Cardiac septum (tissue), 1 donor: ENCODE measurements at places on chromosomes 2 and 18. TPM values are rescaled to one million over a fixed set of nuclear protein-coding genes. Genes with fewer than 3 reads are reported as not detected.

DNA sequence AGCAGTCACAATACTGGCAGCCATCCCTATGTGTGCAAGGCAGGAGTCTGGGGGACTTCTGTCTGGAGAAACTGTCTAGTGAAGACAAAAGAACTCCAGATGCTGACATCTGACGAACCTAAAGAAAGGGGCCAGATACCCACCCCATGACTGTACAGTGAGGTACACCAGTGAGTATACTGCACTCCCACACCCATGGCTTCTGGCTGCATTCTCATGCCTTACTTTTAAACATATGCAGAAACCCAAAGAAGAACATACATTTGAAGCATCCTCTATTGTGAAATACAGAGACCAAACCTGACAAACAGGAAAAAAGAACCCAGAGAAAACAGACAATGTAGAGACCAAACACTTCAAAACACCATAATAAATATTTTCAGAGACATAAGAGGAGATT is 102.2 kb downstream of the ACTR3 start:
- no peak for DNase-seq

DNA sequence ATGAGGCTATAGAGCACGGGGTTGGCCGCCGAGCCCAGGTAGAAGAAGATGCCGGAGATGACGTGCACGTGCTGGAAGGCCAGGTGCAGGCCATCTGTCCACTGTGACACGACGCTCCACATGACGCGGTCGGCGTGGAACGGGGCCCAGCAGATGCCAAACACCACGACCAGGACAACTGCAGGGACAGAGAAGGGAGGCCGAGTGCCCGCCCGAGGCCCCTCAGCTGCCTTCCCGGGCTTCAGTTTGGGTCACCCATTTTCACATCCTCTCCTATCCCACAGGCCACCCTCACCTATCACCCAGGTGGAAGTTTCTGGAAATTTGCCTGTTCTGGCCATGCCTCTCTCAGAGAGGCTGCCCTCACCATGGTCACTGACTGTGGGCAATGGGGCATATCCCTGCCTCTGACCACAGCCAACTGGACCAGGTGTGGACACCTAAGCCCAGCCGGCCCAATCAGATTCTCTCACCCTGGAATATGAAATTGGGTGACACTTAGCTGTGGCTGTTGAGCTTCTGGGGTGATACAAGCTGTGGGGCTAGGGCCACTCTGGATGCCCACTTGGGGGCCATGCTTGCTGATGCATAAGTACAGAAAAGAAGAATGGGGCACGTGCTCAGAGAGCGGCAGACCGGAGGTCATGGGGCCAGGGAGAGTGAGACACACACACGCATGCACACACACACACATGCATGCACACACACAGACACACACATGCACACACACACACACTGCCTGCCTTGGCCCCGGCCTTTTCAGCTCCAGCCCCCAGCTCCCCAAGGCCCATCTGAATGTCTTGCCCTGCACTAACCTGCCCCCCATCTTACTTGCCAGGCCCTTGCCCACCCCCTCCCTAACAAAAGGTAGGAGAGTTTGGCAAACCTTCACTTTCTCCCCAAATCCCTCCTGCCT is 4.7 kb downstream of the NMUR1 start:
- peak; percentile 65 for DNase-seq

- peak; percentile 85 for DNase-seq
Measured at GRCh38 chr2:218003981-218004419, 1.2 kb upstream of the TNS1 start.

The MERTK gene
- total RNA-seq, result 5.8 TPM

GRCh38 chr2:44247924-44248323 is 27.4 kb upstream of the SLC3A1 start:
- no peak for DNase-seq

DNA sequence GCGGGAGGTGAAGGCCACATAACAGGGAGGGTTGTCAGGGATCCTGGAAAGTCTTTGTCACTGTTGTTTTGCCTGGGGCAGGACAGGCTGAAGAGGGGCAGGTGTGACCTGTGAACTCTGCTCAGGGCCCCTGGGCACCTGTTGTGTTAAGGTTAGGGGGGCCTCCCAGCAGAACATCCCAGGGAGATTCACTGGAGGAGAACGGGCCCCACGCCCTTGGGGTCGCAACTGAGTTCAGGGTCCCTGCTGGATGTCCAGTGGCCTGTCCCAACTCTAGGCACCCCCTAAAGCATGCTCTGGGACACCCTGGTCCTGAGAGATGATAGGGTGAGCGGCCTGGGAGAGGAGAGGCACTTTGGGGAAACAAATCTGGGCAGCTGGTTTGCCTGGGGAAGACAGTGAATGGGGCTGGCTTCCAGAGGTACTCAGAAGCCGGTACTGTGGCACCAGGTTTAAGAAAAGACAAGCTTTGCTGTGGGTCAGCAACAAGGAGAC is 22.9 kb downstream of the GPR35 start:
- DNase-seq, result no peak

DNA sequence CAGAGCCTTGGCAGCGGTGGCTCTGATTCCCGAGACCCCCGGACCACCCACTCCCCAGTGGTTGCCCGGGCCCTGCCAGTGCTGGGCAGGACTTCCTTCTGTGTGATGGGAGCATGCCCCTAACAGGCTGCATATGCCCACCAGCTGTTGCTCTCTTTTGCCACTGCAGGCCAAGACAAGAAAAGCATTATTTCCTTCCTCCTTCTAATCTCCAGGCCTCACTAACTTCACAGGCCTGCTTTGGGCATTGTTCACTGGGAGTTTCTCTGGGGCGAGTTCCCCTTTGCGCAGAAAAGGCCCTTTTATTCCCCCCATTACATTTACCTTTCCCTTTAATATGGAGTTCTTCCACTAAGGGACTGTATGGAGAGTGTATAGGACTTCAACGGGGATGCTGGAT is 249.1 kb upstream of the SIX2 start:
- DNase-seq, result no peak

DNA sequence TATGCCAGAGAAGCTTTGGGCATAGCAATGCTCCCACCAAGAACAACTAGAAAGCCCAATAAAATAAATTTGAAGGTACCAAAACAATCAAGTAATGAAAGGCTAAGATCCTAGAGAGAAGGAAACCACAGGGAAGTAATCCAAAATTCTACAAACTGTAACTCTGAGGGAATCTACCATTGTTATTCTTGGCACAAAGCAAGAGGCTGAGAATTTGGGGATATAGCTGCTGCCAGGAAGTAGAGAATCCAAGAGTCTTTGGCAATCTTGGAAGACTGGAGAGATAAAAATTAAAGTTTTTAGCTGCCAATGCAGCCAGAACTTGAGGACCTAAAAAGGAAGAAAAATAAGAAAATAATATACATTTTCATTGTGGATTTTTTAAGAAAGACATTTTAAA is 68.5 kb downstream of the PIGN start:
- no peak for DNase-seq

DNA sequence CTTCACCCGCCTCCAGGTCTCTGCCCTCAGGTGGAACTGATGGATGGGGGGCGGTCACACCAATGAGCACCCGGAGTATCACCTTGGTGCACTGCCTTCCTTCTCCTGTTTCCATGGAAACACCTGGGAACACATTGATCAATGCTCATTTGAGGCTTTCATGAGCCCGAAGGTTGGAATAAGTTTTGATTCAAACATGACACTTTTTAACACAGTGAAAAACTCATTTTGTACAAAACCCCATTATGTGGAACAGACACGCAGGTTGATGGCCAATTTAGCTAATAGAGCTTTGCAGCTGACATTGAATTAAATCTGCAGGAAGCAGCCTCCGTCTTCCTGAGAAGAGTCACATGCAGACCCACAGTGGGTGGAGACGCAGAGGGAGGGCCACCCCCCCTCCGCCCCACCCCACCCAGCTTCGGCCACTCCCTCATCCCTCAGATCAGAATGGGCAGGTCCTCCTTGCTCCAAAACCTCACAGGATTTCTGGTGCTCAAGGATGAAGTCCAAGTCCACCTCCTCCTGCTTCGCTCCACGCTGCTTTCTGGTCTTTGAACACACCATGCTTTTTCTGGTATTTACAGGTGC is 96.0 kb upstream of the MYCN start:
- DNase-seq, result no peak

GRCh38 chr2:162833345-162833744 is 5.2 kb downstream of the KCNH7 start:
- DNase-seq, result no peak

DNA sequence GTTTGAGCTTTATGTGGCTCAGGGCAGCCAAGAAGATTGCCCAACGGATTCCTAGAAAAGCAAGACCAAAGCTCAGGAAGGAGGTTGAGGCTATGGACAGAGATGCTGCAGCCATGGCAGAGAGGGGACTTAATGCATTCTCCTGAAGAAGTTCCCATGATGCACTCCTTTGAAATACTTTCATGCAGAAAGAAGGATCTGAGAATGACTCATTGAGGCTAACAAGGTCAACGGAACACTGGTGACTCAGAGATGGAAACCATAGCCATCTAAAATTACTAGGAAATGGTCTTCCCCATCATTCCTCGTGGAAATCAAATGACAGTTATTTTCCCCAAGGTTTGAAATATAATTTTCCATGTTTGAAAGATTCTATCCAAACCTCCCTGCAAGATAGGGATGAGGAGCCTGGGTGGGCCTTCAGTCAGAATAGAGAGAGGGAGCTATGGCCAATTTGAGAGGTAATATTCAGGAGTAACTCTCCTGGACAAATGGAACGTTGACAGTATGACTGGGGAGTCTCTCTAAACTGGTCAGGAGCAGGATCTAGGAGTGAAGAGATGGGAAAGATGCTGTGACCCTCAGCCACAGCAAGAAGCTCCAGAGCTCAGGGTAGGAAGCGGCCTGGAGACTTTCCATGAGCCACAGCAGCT is 63.0 kb downstream of the REEP1 start:
- DNase-seq, result no peak

GRCh38 chr2:226247289-226248275 is 552.0 kb downstream of the IRS1 start:
- DNase-seq, result no peak

- DNase-seq, result no peak
Measured at GRCh38 chr2:127423478-127423843, 5.2 kb downstream of the PROC start.

- no peak for DNase-seq
Measured at GRCh38 chr2:6881046-6881445, 3.5 kb downstream of the RSAD2 start.

The PAX8 gene
- total RNA-seq, result 0.35 TPM

The STPG4 gene
- not detected for total RNA-seq

The CCDC74A gene
- total RNA-seq, result 1.1 TPM
